ENCODE measurements at places on chromosomes 11 and 22.

GRCh38 chr11:94588366-94588942 is 21.3 kb downstream of the PIWIL4 start:
- no peak for DNase-seq

DNA sequence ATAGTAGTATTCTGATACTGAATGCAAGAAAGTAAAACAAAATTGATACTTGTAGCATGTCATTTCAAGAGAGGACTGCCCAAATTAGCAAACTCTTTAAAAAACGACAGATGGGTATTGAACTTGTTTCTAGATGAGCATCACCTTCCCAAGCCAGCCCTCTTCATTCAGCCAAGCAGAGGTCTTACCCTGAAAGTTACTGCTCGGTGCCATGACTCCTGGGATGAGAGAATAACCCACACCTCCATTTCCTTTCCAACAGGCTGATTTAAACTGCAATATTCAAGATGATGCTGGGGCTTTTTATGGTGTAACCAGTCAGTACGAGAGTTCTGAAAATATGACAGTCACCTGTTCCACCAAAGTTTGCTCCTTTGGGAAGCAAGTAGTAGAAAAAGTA is 84.5 kb upstream of the RASSF10 start:
- no peak for DNase-seq

DNA sequence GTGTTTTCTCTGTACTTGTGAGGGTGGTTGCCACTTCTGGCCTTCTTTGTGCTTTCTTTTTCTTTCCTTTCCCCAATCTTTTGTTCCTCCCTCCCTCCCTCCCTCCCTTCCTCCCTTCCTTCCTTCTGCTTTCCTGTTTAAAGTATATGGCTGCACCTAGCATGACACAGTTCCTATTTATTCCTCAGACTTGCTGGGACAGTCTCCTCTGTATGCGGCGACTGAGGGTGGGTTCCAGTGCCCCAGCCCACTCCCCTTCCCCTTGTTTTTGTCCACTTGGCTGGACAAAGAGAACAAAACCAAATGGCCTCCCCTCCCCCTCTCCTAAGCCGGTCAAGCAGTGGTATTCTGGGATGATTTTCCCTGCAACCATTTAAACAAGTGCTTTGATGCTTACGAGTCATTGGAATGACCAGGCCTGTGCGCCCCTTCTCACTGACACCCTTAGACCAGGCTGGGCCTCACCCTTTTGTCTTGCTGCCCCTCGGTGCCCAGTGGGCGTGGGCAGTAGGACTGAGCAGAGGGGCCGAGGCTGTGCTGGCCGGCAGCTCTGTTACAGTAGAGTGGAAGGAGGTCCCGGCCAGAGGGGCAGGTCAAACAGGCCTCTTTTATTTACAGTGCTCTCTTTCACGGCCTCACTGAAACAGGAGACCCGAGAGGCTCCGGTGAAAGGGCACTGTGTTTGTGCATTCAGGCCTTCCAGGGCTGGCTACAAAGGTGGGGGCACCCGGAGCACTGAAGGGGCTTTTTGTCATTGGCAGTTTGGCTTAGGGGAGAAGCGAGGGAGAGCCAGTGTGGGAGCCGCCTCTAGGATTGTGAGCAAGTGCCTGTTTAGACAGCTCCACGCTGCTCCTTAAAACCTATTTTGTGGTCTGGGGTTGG is 32.2 kb downstream of the ZBTB16 start:
- no peak for DNase-seq

- no peak for DNase-seq
These were observed 12.3 kb downstream of the ABTB2 start for GRCh38 chr11:34345540-34345876.

DNA sequence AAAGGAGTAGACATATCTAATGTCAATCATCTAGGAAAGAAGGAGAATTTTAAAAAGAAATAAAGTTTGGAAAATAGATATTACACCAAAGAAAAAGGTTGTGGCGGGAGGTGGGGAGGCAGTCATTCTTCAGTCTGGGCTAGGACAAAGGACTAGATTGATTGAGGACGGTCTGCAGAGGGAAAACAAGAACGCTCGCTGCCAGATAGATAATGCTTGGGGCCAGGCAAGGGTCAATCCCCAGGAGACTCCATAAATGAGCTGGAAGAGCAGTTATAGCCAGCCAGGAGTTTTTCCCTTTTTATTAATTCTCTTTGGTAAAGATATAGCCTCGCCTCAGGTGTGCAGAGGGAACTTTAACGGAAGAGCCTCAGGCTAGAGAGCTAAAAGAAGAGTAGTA is 6.3 kb downstream of the TRPC6 start:
- DNase-seq: no peak

GRCh38 chr11:57275582-57275981 is 38.5 kb upstream of the APLNR start:
- no peak for DNase-seq

GRCh38 chr11:16771350-16772140 is 33.1 kb downstream of the C11orf58 start:
- DNase-seq: no peak

DNA sequence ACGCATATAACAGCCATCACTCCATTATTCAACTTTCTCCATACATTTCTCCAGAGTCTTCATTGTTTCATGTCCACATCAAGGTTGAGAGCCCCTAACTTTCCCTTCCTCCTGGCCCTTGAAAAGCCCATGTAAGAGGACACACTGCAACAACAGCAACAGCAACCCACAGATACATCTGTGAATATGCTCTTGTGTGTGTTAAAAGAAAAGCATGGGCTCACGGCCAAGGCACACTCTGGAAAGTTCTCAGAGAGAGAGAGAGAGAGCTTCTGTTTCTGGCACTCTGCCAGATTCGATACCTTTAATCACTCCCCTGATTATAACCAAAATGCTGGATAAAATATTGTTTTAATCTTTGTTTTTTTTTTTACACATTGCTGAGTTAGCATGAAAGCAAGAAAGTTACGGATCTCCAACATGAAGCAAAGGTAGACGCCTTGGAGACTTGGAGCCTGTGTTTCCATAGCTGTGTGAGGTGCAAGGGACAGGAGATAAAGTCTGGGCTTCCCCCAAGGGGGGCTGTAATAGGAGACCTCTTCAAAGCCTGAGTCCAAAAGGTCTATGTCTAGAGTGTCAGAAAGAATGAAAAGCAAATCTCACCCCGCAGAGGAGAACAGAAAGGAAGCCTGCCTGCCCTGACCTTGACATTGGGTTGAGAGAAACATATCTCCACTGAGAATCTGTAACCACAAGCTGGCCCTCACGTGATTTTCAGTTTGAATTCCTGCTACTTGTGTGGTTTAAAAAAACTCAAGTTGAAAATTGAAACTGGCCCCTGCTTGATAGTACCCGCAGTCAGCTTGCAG is 33.7 kb upstream of the MPPED1 start:
- DNase-seq: no peak

Data from stimulated activated CD4-positive, alpha-beta T cell treated with anti-CD3 and anti-CD28 coated beads, Interleukin-1b, Interleukin-23, amount 100 ng/mL, for 4 hours (primary cell).